ENCODE measurements at places on chromosomes 4 and X. TPM values are rescaled to one million over a fixed set of nuclear protein-coding genes. Genes with fewer than 3 reads are reported as not detected.

The SHROOM4 gene
- not detected for total RNA-seq

The DCTD gene
- total RNA-seq, result 79.4 TPM

The SLC9B1 gene
- 3.3 TPM for total RNA-seq

GRCh38 chrX:81195712-81196111 is 6.0 kb downstream of the HMGN5 start:
- peak; percentile 70 for DNase-seq

GRCh38 chr4:73860917-73861316 is 7.8 kb downstream of the PF4V1 start:
- no peak for DNase-seq

DNA sequence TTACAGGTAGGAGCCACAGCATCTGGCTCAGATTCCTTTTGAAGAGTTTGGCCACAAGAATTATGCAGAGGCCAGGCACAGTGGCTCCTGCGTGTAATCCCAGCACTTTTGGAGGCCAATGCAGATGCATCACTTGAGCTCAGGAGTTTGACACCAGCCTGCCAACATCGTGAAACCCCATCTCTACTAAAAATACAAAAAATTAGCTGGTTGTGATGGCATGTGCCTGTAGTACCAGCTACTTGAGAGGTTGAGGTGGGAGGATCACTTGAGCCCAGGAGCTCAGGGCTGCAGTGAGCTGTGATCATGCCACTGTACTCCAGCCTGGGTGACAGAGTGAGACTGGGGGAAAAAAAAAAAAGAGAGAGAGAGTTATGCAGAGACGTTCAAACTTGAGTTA is 53.0 kb downstream of the MID1IP1 start:
- DNase-seq, result no peak

The PNCK gene
- not detected for total RNA-seq

DNA sequence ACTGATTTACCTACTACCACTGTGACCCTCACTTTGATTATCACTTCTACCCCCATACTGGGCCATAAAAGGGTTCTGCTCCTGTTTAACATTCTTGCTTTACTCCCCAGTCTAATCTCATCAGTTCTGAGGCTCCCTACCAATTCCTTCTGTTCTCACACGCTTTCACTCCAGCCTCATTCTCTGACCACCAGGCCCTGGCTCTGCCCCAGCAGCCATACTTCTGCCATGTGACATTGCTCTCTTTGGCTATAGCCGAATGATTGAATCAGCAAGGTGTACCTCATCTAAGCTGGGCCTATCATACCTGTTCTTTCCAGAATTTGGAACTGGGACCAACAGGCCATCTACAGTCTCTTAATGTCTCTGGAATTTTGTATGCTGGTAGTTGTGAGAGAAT is 14.4 kb upstream of the ELF2 start:
- DNase-seq, result no peak

The BDH2 gene
- total RNA-seq, result 26.3 TPM

DNA sequence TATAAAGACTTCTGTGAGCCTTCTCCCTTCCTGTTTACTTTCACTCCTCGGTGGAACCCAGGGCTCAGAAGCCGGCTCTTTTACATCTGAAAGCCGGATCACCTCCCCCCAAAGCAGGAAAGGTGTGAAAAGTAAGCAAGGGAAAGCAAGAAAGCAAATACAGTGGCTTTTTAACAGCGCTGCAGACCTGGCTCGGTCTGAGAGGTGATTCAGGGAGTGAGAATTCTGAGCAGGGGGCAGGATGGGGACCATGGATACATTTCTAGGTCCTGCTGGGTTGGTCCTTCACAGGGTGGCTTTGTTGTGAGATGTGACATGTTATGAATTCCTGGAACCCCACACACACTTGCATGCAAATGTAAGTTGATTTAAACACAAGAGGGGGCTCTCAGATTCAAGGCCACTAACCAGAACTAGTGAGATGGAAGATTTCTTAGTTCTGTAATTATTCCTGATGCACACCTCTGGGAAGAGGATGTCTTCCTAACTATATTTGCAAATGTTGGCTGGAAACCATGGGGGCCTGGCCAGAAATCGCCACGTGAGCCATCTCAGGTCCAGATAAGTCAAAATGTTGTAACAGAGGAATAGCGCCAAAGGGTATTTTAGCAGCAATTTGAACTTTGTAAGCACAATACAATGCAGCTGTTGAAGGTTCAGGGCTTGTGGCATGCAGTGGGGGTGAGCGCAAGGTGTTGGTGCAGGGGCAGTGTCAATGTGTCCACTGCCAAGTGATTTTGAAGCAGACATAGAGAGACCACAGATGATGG is 670.1 kb upstream of the LCORL start:
- peak; percentile 21 for DNase-seq

DNA sequence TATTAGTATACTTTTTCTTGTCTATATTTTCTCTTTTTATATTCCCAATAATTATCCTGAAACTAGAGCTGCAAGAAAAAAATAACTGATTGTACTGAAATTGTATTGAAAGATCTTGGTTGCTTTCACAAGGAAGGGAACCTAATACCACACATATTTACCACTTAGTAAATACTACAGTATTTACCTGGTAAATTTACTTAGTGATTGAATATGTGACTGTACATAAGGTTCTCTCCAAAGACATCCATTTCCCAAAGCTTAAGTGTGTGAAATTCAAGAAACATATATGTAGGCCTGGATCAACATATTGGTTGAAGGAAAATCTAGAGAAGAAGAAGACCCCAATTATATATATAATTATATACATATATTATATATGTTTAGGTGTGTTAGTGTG is 1272.7 kb downstream of the C4orf33 start:
- DNase-seq, result no peak

The FGF13 gene
- not detected for total RNA-seq

The F8 gene
- total RNA-seq, result 1.7 TPM

GRCh38 chr4:152211936-152212653 is 323.8 kb downstream of the FBXW7 start:
- DNase-seq, result no peak

GRCh38 chr4:153955327-153955726 is 166.4 kb upstream of the SFRP2 start:
- DNase-seq, result no peak

Measured in OCI-LY7 (cell line).